ENCODE measurements at places on chromosomes 16 and 17.

DNA sequence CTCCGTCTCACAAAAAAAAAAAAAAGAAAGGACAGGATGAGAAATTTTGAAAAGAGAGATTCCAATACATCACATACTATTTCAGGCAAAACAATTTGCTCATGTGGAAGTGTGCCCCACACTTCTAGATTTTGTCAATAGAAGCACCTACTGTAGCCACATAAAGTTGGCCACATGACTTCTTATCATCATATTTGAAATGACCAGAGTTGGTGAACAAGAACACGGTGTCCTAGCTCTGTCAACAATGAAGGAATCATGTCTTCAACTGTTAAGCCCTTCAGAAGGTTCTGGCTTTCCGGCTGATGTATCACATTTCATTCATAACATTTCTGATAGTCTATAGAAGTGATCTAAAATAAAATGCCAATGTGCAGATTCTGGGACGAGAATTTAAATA, 534.5 kb downstream of the TMEM114 start:
- no peak for DNase-seq

GRCh38 chr16:85092309-85092708, 20.0 kb downstream of the CIBAR2 start:
- no peak for DNase-seq

GRCh38 chr16:8099586-8099985, 490.7 kb downstream of the TMEM114 start:
- DNase-seq: no peak

DNA sequence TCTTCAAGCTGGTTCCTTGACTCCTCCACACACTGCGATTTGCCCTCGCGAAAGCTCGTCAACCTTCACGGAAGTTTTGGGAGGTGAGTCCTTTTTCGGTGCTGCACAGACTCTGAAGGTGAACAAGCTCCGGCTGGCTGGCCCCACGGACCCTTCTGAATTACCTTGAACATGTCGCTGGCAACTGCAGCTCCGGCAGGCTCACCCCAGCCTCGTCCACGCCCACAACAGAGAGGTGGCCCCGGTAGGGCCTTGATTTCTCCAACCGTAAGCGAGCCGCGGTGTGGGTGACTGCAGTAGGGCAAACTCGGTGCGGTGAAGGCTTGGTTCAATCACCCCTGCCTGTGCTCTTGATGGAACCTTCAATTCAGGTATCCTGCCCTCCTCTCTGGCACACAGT, 1020.7 kb upstream of the GOT2 start:
- no peak for DNase-seq

- no peak for DNase-seq
These were observed 77.7 kb downstream of the SREBF1 start for GRCh38 chr17:17758941-17759563.

GRCh38 chr16:75254359-75254837, 3.0 kb upstream of the BCAR1 start:
- no peak for DNase-seq

DNA sequence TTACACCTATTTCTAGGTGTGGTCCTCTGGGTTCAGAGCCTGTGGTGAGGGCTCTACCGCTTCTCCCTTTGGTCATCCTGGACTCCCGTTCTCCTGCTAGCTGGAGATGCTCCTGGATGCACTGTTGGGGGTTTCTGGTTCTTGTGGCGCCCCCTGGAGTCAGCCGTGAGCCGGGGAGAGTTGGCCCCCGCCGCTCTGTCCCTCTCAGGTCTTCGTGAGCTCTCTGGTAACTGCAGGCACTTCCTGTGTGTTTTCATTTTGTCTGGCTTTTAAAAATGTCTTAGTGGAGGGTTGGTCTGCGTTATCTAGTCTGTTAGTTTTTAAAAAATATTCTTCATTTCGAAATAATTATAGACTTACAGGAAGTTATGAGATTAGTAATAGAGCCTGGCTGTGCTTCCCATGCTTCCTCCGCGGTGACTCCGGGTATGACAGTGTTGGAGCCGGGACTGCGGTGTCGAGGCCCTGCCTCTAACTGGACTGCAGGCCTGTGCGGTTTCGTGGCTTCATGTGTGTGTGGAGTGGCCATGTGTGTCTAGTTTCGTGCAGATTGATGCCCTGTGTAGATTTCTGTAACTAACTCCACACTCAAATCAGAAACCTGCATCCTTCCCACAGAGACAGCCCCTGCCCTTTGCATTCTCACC, 78.0 kb upstream of the ZNF750 start:
- peak; percentile 48 for DNase-seq

DNA sequence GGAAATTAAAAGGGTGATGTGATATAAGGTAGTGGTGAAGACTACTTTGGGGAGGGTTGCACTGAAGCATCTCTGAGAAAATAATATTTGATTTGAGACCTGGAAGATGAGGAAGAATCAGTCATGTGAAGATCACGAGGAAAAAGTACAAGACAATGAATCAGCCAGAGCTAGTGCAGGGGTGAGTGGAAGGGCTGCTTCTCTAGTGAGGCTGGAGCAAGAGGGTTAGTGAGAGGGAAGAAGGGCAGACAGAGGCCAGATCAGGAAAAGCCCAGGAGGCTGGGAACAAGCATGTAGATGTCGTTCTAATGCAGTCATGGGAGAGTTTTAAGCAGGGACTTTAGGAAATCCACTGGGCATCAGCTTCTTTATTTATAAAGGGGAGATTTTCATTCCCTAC, 504.2 kb upstream of the SALL1 start:
- DNase-seq: no peak

- no peak for DNase-seq
These were observed 6.3 kb downstream of the ALOX15B start for GRCh38 chr17:8044819-8045810.

GRCh38 chr17:81923302-81924260, 4.0 kb downstream of the MAFG start:
- no peak for DNase-seq

DNA sequence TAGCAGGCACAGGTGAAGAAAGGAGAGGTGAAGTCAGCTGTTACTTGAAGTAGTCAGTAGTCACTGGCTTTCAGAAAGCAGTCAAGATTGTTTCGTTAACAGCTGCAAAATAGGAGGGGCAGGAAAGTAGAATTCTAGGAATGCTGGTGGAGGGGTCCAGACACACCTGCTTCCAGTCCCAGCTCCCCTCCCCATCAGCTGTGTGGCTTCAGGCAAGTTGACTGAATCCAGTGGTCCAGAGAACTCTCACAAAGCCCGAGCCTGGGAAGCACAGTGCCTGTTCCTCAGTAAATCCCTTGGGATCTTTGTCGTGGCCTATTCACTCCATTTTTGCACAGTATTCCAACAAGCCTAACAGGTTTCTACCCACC, 4.6 kb upstream of the SOCS1 start:
- DNase-seq: no peak

GRCh38 chr16:55253987-55254386, 70.0 kb upstream of the IRX6 start:
- no peak for DNase-seq

- peak; percentile 45 for DNase-seq
These were observed 11.8 kb downstream of the GNAO1 start for GRCh38 chr16:56203052-56203451.

DNA sequence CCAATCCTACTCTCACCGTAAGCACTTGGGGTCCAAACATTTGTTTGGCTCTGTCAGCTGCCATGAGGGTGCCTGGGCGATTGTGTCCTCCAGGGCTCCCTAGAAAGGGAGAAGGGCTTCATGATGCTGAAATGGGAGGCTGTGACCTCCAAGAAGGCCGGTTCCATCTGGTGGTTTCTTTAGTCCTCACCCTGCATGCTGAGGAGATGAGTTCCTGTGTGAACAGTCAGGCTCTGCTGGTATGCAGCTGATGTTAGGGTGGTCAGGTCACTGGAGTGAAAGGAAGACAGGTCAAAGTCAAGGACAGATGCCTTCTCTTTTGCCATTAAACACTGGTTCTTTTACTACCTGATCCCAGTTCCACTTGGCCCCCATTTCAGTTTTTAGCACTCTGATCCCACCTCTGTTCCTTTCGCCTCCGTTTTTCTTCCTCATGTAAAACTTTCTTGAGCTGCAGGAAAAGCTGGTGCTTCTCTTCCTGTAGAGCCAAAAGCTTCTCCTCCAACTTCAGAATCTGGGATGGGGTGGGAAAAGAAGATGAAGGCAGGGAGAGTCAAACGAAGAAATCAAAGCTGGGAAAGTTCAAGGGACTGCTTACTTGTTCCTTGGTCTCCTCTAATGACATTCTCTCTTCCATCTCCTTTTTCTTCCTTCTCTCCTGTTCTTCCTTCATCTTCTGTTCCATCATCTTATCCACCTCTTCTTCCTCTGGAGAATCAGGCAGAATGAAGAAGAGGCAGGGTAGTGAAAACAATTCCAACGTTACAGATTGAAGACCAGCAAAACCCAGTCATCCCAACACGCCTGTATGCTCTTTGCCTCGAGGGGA, 1.1 kb downstream of the GPS2 start:
- no peak for DNase-seq

- DNase-seq: no peak
These were observed 7.6 kb downstream of the TOP2A start for GRCh38 chr17:40410082-40410481.

GRCh38 chr17:31269578-31269983, 27.5 kb downstream of the OMG start:
- DNase-seq: no peak

GRCh38 chr17:80781211-80781610, 210.4 kb upstream of the CHMP6 start:
- DNase-seq: no peak

DNA sequence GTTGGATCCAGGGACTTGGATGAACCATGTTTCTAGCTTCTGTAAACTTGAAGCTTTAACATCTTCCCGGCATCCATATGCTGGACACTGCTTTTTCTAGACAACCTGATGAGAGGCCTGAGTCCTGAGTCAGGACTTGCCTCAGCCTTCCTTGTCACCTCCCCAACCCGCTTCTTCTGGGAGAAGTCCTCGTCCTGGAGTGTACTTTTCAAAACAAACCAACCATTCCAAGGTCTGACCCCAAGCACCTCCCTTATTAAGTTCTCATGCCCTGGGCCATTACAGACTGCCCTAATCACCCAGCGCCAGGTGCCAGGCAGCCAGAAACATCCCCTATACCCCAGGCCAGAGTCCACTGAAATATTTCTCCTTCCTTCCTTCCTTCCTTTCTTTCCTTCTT, 59.4 kb downstream of the CLEC19A start:
- no peak for DNase-seq

- DNase-seq: no peak
These were observed 66.9 kb upstream of the GSG1L start for GRCh38 chr16:28130099-28131088.

DNA sequence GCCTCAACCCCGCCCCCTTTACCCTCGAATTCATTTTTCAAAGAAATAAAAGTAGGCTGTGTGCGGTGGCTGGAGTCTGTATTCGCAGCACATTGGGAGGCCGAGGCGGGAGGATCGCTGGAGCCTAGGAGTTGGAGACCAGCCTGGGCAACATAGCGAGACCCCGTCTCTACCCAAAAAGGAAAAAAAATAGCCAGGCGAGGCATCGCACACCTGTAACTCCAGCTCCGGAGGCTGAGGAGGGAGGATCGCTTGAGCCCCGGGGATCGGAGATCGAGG, 671 bp upstream of the TOP2A start:
- no peak for DNase-seq

GRCh38 chr17:31491376-31492131, 100.1 kb downstream of the RAB11FIP4 start:
- DNase-seq: no peak

DNA sequence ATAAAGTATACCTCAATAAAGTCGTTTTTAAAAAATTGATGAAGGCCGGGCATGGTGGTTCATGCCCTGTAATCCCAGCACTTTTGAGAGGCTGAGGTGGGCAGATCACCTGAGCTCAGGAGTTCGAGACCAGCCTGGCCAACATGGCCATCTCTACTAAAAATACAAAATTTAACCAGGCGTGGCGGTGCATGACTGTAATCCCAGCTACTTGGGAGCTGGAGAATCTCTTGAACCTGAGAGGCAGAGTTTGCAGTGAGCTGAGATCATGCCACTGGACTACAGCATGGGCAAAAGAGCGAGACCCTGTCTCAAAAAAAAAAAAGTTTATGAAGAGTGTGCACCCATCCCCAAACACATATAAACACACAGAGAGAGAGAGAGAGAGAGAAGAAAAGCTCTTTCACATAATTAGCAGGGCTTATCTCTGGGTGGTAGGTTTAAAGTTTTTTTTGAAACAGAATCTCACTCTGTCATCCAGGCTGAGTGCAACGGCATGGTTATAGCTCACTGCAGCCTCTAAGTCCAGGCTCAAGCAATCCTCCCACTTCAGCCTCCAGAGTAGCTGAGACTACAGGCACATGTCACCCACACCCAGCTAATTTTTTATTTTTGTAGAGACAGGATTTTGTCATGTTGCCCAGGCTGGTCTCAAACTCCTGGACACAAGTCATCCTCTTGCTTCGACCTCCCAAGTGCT, 3.0 kb downstream of the SREBF1 start:
- no peak for DNase-seq

- peak; percentile 62 for DNase-seq
These were observed 2.8 kb upstream of the SMIM36 start for GRCh38 chr17:55513885-55514590.

DNA sequence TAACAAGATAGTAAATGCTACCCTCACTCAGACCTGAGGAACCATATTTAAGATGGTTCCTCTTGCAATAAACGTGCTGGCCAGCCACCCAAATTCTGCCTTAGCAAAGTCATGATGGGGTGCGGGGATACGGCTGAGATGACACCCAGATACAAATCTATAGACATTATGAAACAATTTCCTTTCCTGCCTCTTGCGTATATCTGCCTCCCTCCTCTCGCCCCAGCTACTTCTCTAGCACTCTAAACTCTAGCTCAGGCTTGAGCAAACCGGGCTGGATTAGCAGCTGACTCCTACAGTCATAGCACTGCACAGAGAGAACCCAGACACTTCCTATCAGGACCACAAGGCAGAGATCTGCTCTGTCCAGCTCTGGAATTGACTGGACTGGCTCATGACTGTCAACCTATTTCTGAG, 22.3 kb downstream of the CD300LF start:
- DNase-seq: no peak

DNA sequence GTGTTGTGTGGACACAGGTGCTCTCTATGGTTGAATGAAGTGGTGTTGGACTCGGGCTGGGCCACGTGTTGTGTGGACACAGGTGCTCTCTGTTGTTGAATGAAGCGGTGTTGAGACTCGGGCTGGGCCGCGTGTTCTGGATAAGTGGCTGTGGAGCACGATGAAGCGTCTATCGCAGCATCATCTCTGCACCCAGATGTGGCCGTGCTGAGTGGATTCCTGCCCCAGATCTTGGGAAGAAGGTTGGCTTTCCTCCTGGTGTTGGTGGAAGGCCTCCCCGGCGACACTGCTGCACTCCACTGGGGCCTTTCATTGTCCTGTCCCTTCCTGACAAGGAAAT, 69.1 kb downstream of the RPTOR start:
- no peak for DNase-seq

GRCh38 chr17:79079421-79080200, 5.0 kb downstream of the ENGASE start:
- no peak for DNase-seq

- no peak for DNase-seq
These were observed 80.0 kb downstream of the ATF7IP2 start for GRCh38 chr16:10465821-10466220.

DNA sequence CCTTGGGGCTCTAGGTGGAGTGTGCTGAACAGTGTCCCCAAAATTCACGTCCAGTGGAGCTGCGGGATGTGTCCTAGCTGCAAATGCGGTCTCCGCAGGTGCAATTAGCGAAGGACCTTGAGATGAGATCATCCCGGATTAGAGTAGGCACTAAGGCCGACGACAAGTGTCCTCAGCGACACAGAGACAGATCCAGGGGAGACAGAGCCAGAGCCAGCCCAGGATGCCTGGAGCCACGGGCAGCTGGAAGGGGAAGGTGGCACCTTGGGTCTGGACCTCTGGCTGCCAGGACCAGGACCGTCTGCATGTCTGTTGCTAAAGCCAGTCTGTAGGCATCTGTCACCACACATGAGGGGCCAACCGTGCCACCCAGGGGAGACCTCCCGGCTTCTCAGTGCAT, 24.5 kb downstream of the SLC7A5 start:
- no peak for DNase-seq

All from activated CD8-positive, alpha-beta memory T cell treated with anti-CD3 and anti-CD28 coated beads, Interleukin-2, amount 50 U/mL, for 4 hours (primary cell).